ENCODE measurements at places on chromosomes 1 and 21. TPM values are rescaled to one million over a fixed set of nuclear protein-coding genes. Genes with fewer than 3 reads are reported as not detected.

The EXO1 gene
- total RNA-seq, result 8.0 TPM

The BMP8B gene
- not detected for total RNA-seq

DNA sequence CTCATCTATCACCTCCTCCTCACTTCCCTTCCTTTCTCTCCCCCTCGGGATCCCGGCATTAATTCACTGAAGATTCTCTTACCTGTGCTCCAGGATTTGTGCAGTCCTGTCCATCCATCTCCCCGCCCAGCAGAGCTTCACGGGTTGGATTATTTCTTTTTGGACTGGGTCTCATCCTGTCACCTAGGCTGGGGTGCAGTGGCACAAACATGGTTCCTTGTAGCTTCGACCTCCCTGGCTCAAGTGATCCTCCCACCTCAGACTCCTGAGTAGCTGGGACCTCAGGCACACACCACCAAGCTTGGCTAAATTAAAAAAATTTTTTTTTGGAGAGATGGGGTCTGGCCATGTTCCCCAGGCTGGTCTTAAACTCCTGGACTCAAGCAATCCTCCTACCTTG lies 12.3 kb upstream of the CSF3R start:
- peaks cover 13% of the 10 kb centered on the region for H3K4me1 ChIP-seq
- H3K27ac ChIP-seq, result no peak overlapping the region
- H3K27me3 ChIP-seq, result peaks cover 19% of the 10 kb centered on the region
- no peak for DNase-seq

- H3K36me3 ChIP-seq, result no peaks in the 10 kb centered on the region
- H3K4me3 ChIP-seq, result no peak overlapping the region
- no peak for DNase-seq
- no peaks in the 10 kb centered on the region for H3K4me1 ChIP-seq
- H3K27me3 ChIP-seq, result no peaks in the 10 kb centered on the region
Observed at GRCh38 chr1:168783458-168784210, 54.6 kb upstream of the DPT start.

Data from HFFc6 (cell line).